ENCODE measurements at places on chromosomes 2 and 18.

GRCh38 chr2:108575132-108575966 lies 41.1 kb downstream of the LIMS1 start:
- no peak for DNase-seq

DNA sequence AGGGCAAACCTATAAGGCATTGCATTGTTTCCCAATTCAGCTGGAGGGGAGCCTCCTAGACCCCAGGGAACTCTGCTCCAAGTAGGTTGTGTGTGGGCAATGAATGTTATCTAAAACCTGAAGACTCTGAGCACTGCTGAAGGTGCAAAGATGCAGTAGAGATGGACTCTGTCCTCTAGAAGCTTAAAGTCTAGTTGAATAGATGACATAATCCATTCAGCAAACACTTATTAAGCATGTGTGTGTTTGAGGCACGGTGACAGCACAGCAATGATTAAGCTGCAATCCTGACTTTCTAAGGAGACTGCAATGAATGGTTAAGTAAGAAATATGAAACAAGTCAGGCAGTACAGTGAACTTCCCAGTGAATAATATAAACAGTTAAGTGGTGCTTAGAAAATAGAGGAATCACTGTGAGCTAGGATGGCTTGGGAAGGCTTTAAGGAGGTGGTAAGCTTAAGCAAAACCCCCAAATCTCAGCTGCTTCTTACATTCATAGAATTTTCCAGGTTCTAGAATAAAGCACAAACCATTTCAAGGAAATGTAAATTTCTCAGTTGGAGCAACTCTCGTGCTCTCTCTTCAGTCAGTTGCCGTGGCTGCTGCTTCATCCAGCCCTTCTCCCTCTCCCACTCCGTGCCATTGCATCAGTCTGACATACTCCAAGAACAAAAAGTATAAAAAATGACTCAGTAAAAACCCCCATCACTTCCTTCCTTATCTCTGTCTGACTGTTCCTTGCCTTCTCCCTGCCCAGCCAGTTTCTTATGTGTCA lies 19.1 kb downstream of the MXD1 start:
- DNase-seq, result no peak

DNA sequence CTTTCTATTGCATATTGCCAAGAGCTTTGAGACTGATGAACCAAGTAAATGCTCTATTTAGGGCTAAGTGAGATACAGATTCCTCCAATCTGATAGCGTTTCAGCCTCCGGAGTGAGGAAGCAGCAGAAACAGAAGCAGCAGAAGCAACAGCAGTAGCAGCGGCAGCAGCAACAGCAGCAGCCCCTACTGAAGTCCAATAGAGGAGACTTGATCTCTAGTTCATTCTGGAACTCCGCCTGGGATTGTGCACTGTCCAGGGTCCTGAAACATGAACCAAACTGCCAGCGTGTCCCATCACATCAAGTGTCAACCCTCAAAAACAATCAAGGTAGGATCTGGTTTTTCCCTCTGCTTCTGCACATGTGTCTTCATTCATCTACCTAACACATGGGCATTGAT lies at the start of gene DPP10:
Gene DPP10, plus strand, starts transcription at position 132 of the 400 bp plus-strand sequence.
- DNase-seq, result no peak

DNA sequence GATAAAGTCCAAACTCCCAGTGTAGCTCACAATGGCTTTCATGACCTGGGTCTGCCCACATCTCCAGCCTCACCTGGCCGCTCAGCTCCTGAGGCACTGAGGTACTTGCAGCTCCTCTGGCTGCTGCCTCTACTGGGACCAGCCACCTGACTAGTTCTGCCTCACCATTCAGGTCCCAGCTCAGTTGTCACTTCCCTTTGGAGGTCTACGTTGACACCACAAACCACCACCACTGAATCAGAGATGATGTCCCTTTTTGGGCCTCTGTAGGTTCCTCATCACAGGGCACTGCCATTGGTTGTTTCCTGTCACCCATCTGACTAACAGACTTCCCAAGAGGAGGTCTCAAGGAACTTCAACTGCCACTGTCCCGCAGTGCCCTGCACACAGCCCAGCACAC lies 21.2 kb downstream of the SPP2 start:
- DNase-seq, result no peak

GRCh38 chr2:212033888-212034287 lies 504.7 kb downstream of the ERBB4 start:
- no peak for DNase-seq

GRCh38 chr18:33372442-33372841 lies 68.1 kb downstream of the CCDC178 start:
- DNase-seq, result no peak

GRCh38 chr18:9066358-9066757 lies 36.1 kb upstream of the NDUFV2 start:
- no peak for DNase-seq

DNA sequence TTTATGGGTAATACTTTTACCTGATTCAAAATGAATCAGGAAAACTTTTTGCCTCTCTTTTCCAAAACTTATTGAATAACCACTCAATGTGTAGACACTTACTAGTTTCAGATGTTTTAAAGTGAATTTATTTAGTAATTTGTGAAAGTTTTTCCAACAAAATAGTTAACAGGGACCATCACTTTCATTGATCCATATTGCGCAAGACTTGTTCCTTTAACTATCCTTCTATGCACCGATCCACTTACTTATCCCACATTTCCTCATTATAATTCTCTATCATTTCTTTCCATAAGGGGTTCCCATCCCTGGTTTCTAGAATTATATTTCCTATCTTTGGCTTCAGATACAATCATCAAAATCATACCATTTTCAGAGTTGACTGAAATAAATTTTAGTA lies 48.3 kb downstream of the CDH19 start:
- DNase-seq, result no peak

DNA sequence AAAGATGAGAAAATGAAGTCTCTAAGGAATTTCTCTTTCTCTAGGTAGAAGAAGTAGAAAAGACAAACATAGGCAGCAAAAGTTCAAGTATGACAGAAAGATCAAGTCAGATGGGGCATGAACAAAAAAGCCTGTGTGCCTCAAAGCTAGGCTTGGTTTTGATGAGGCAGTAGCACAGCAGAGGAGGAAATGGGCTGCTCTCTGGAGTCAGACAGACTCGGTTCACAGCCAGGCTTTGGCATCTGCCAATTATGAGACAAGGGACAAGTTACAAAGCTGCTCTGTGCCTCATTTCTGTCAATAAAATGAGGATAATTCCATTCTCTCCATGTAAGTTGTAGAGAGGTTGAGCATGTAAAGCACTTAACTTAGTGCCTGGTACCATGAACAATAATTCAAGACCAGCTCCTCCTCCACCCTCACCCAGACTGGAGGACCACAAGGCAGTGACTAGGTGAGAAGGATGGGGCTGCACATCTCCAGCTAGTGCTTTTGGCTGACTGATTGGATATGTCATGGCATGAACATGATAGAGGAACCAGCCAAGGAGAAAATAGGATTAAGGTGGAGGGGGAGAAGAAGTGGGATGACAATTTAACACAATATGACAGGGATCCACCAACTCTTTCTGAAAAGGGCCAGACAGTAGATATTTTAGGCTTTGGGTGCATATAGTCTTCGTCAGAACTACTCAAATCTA lies 84.6 kb downstream of the TMEM163 start:
- peak; percentile 44 for DNase-seq

DNA sequence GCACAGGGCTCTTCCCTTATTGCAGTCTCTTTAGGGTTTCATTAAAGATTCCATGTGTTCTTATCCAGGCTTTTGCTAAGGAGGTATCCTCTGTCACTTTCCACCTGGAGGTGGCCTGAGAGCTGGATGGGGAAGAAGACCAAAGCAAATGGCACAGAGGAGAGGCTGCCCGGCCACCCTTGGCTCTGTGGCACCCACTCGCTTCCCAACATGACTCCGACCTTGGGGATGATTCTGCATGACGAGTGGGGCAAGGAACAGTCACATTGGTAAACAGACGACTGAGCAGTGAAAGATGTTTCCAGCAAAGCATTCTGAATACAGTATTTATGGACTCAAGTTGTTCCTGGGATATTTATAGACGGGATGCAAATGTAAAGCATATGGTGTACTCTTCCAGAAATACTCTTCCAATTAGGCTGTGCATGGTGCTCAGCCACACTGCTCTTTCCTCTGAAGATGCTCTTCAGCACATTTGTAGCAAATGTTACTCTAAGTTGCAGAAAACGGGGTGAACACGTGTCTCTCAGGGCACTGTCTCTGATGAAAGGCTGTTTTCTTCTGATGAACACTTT lies 377.1 kb upstream of the HS6ST1 start:
- DNase-seq, result no peak

GRCh38 chr18:72808680-72809079 lies 59.1 kb downstream of the NETO1 start:
- DNase-seq, result peak; percentile 13

DNA sequence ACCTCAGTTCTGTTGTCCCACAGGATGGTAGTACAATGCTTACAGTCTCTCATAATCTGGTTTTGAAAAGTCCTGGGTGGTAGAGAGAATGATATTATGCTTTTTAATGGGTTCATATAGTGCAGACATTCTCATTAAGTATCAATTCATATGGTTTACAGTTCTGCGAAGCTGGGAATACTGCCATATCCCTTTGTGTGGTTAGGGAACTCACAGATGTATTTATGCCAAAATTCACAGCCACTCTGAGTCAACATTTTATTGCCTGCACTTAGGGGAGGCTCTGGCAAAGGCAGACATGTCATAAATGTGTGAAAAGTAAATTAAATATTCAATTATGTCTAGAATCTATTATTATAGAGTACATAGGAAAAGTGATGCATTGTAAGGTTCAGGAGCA lies 808.2 kb downstream of the SUCLG1 start:
- DNase-seq, result no peak

GRCh38 chr2:204205082-204205481 lies 268.5 kb downstream of the ICOS start:
- DNase-seq, result no peak

DNA sequence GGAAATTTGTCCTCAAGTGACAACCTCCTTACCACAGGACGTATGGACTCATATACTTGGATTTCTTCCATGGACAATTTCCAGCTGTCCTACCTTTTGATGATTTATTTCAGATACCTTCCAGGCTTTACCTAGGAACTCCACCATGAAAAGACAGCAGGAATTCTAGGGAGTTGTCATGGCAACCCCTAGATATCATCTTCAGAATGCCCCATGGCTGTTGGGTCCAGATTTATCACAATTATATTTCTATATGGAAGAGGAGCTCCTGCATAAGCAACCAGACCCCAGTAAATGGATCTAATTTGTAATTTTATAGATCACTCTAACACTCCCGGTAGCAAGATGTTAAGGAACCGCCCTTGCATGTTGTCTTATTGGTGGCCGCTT lies 102.3 kb upstream of the ZNF521 start:
- no peak for DNase-seq

- DNase-seq, result no peak
These were observed 28.4 kb upstream of the IL36G start for GRCh38 chr2:112949456-112949855.

DNA sequence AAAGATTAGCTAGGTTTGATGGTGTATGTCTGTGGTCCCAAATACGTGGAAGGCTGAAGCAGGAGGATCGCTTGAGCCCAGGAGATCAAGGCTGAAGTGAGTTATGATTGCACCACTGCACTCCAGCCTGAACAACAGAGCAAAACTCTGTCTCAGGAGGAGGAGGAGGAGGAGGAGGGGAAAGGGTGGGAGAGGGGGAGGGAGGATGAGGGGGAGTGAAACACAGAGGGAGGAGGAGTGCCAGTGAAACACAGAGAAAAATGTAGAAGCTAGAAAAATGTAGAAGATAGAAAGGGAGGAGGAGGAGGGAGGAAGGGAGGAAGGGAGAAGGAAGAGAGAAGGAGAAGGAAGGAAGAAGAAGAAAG lies 387.5 kb downstream of the MTX2 start:
- DNase-seq, result no peak

- no peak for DNase-seq
These were observed 171.2 kb downstream of the ASB1 start for GRCh38 chr2:238597638-238598528.

- DNase-seq, result no peak
These were observed 17.8 kb upstream of the MPPE1 start for GRCh38 chr18:11925800-11926481.
